RWPE2 (cell line): ENCODE measurements at places on chromosomes 4 and X.

- DNase-seq = no peak
These were observed 2.3 kb downstream of the AMMECR1 start for GRCh38 chrX:110315551-110315950.

- DNase-seq = no peak
These were observed 40.4 kb downstream of the CPLX1 start for GRCh38 chr4:785332-786073.

DNA sequence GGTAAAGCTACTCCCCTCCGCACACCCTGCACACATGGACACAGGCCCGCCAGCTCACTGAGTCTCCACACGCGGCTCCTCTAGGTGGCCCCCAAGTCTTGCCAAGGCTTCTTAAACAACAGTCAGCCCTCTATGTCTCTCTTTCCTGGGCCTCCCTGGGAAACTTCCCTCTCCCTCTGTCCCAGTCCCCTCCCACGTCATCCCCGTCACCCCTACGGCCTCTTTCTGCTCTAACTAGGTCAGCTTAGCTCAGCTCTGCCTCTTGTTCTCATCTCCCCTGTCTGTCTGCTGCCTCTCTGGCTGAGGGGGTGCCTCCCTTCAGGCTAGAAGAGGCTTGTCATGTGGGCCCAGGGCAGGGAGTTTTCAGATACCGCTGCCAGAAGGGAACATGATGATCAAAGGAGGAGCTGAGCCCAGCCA, 38.8 kb downstream of the SEPTIN6 start:
- DNase-seq = no peak

DNA sequence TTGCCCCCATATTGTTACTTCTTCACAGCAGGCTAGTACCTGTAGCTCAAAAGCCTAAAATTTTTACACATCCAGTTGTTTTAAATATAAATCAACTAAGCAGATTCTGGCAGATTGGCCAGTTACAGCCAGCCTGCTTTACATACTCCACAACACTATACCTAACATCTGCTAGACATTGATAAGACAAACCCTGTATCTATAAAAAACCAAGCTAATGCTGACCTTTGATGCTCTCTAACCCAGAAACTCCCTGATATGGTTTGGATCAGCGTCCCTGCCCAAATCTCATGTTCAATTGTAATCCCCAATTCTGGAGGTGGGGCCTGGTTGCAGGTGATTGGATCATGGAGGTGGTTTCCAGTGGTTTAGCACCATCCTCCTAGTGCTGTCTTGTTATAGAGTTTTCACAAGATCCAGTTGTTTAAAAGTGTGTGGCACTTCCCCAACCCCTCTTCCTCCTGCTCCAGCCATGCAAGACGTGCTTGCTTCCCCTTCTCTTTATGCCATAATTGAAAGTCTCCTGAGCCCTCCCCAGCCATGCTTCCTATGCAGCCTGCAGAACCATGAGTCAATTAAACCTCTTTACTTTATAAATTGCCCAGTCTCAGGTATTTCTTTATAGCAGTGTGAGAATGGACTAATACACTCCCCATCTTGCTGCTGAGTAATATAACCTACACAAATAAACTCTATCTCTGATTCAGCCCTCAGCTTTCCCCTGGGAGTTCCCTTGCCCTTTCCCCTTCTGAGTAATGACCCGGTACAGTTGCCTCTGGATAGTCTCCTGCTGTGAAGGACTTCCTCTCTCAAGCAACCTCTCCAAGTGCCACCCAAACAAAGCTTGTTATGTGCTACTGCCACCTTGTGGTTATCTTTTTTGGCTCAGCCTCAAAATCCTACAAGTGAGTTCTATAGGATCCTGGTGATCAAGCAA, 39.6 kb downstream of the ZCCHC13 start:
- DNase-seq = no peak

GRCh38 chr4:181646864-181647263, 596.3 kb upstream of the TENM3 start:
- no peak for DNase-seq

DNA sequence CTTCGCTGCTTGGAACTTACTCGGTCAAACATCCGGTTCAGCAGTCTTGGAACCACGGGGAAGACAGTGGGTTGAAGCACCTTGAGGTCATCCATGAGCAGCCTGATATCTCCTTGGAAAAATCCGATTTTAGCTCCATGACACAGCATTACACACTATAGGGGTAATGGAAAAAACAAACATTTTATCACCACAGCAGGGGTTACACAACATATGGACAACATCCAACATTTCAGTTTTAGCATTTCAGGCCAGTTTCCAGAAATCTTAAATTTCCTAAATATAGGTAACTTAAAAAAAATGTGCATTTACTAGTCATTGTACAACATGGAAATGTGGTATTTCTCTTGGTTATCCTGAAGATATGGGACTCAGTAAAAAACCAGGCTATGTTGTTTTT, 34.4 kb upstream of the CENPU start:
- DNase-seq = no peak

DNA sequence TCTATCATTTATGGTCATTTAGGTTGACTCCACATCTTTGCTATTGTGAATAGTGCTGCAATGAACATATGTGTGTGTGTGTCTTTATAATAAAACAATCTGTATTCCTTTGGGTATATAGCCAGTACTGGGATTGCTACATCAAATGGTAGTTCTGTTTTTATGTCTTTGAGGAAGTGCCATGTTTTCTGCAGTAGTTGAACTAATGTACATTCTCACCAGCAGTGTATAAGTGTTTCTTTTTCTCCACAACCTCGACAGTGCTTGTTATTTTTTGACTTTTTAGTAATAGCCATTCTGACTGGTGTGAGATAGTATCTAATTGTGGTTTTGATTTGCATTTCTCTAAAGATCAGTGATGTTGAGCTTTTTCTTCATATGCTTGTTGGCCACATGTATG, 80.5 kb downstream of the ARHGAP6 start:
- no peak for DNase-seq

- DNase-seq = no peak
These were observed 59.2 kb upstream of the PARM1 start for GRCh38 chr4:74873545-74874301.

GRCh38 chrX:22196149-22196548, 76.6 kb upstream of the CBLL2 start:
- no peak for DNase-seq

DNA sequence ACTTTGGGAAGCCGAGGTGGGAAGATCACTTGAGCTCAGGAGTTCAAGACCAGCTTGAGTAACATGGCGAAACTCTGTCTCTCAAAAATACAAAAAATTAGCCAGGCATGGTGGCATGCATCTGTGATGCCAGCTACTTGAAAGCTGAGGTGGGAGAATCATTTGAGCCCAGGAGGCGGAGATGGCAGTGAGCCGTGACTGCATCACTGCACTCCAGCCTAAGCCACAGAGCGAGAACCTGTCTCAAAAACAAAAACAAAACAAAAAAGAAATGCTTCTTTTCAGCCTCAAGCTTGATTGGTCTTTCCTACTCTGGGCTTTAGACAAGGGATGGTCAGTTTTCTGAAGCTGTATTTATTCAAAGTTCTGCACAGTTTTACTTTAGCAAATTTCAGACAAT, 15.8 kb upstream of the DHRSX start:
- DNase-seq = no peak

DNA sequence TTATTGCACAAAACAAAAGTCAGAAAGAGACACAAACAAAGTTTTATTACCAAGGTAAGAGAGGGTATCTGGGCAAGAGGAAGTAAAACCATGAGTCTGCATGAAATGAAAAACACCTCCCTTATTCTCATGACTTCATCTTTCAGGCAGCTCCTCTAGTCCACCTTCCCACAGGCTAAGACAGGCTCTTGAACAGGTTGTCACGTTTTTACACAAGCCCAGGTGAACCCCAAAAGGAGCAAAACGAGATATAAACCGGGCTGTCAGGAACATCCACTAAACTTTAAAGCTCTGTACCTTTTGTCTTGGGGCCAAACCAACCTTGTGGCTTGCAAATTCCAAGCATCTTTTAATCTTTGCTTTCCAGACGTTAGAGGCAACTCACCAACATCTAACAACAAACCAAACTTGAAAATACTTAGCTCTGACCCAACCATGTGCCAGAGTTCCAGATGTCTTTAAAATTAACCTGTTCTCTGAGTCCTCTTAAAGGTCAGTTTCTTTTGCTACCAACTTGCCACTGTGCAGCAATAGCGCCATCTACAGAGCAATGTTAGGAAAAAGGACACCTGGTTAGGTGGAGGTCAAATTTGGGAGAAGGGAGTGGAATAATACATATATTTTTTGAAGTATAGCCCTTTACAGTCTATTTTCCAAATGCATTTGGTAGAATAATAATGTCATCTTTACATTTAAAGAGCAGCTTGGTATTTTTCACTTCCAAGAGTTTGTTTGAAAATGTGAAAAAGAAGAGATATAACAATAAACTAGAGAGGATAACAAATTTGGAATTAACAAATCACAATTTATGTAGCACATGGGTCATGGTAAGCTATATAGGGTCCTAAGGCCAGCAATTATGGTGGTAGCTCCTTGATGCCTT, 73.1 kb downstream of the QRFPR start:
- DNase-seq = no peak

DNA sequence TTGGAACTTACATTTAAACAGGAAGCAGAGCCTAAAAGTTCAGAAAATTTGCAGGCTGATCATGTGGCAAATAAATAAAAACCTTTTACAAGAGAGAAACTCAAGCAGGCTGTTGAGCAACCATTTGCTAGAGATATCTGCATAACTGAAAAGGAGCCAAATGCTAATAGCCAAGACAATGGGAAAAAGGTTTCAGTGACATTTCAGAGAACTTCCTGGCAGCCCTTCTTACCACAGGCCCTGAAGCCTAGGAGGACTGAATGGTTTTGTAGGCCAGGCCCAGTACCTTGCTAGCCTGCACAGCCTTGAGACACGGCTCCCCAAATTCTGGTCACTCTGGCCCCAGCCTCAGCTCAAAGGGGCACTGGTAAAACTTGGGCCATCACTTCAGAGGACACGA, 945.1 kb downstream of the ADGRL3 start:
- no peak for DNase-seq

DNA sequence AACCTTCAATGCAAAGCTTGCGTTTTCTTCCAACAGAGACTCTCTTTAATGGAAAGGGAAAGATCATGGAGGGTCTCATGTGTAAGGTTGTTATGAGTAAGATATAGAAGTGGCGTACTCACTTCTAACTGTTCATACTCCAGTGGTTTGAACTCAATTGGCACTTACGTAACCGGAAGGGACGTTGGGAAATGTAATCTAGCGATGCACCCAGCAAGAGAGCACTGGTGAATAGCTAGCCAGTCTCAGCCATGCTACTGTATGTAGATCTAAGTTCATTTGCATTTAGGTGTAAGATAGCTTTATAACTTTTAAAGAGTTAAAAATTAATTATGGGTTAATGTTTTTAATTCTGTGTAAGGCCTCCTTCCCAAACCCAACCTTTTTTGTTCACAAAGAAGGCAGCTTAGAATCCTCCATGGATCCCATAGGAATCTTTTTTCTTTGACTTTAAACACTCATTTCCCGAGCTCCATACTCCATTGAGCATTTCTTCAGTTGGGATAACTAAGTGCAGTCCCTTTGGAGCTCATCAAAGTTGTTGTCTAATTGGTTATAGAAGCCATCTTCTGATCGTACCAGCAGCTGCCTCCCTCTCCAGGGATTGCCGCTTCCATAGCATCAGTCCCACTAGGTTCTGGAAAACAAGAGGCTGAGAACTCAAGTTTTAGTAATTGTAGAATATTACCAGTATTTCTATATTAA, 191.1 kb downstream of the RAPGEF2 start:
- no peak for DNase-seq

DNA sequence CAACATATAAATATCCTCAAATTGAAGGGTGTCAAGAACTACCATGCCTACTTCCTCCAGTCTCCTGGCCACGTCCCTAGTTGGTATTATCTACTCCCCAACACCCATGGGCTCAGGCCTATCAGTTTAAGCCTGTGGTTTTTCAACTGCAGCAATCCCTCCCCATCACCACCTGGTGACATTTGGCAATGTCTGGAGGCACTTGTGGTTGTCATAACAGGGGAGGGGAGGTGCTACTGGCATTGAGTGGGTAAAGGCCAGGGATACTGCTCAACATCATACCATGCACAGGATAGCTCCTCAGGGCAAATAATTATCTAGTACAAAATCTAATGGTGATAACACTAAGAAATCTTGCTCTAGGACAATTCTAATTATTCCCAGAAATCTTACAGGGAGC, 95.3 kb downstream of the COMMD8 start:
- DNase-seq = no peak

DNA sequence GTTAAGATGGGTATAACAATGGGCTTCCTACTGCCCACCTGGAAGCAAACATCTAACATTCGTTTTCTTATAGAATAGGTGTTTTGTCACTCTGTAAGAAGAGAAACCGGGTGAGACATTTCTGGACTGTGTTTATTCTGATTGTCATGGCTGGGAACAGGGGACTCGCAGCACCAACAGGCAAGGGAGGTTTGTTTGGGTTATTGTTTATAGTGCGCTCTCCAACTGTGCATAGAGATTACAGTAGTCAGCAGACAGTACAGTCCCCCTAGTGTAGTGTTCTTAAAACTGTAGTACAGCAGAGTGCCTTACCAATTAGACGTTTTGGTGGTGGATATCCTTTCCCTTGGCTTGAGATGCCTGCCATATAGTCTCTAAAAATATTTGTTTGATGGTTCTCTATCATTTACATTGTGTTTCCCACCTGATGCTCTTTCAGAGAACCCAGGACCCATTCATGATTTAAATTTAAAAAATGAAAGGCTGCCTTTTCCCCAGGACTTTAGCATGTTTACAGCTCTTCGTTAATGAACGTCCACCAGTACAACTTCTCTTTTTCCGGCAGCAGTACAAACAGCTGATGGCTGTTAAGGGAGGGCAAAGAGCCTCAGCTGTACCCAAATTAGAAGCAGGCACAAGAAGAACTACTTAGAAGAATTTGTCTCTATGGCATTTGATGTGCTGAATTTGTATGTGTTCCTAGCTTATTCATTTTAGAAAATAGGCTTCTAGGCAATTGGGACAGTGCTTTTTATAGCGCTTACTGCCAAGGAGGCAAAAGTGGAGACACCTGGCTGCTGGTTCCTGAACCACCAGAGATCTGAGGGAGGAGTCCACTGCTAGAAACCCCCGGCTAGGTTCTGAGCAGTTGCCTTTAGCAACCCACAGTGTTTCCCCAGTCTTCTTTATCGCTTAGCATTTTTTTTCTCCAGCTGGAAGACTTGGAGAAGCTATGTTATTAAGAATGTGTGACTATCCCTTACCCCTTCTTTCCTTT, 1.0 kb upstream of the RNF150 start:
- DNase-seq = no peak

DNA sequence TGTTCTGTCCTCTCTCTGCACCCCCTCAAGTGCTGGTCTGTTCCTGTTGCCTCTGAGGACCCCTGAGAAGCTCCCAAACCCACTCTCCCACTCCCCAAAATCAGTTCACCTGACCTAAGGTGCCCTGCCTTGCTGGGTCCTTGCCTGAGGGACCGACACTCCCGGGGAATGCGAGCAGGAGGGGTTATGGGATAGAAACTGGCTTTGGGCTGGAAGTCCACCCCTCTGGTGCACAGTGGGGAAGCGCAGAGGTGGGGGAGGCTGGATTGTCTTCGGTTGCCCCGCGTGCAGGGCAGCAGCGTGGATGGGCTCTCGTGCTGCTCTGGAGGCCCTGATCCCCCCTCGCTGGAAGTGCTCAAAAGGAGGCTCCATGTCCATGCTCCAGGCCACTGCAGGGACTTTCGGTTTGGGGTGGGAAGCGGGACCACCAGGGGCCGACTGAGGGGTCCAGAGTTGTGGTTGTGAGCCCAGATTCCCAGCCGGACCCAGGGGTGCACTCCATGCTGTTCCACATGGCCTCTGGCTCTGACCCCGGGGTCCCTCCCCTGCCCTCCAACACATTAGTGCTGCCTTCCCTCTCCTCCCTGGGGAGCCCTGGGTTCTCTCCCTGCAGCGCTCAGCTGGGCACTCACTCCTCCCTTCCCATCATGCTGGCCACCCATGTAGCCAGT, 7.6 kb downstream of the SORCS2 start:
- no peak for DNase-seq
